Stimulated activated CD4-positive, alpha-beta T cell treated with anti-CD3 and anti-CD28 coated beads, Interleukin-1b, Interleukin-23, amount 100 ng/mL, for 24 hours (primary cell): ENCODE measurements at places on chromosomes 12 and 14.

- no peak for DNase-seq
These were observed 204.4 kb downstream of the FOXN3 start for GRCh38 chr14:89212386-89213235.

GRCh38 chr12:106086696-106087095 lies 52.1 kb downstream of the NUAK1 start:
- DNase-seq, result no peak

DNA sequence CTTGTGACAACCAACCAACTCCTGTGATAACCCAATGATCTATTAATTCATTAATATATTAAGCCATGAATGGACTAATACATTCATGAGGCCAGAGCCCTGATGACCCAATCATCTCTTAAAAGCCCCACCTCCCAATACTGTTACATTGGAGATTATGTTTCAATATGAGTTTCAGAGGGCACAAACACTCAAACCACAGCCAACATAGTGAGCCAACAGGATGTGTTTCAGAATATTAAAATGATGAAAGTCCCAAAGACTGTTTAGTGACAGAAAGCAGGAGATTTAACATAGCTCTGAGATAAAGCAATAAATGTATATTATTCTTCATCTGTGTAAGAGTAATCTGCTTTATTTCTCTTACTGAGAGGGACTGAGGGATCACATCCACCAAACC lies 71.7 kb downstream of the PTPRO start:
- DNase-seq, result no peak

GRCh38 chr12:128803788-128804187 lies 20.0 kb downstream of the SLC15A4 start:
- no peak for DNase-seq

DNA sequence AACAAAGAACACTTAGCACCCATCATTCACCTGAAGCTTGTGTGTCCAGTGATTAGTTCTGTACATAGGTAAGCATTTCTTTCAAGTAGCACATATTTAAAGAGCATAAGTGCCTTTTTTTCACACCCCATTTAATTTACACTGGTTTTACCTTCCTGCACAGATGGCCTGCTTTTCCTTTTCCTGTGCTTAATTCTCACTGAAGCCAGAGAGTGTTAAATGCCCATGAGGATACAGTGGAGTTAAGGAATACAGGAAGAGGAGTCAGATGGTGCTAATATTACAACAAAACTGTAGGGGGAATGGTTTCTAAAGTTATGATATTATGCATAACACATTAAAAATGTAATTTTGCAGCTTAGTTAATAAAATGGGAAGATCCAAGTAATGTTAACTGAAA lies 31.0 kb upstream of the SLC38A1 start:
- no peak for DNase-seq

GRCh38 chr12:4445156-4446101 lies at the start of gene FGF6:
Gene FGF6 (minus strand): TSS chr12:4445815. CDS start chr12:4445570, 245 bp downstream.
- no peak for DNase-seq

GRCh38 chr12:56778756-56779155 lies 15.6 kb downstream of the HSD17B6 start:
- no peak for DNase-seq

- DNase-seq, result no peak
These were observed 6.8 kb downstream of the CCDC198 start for GRCh38 chr14:57486767-57487379.

DNA sequence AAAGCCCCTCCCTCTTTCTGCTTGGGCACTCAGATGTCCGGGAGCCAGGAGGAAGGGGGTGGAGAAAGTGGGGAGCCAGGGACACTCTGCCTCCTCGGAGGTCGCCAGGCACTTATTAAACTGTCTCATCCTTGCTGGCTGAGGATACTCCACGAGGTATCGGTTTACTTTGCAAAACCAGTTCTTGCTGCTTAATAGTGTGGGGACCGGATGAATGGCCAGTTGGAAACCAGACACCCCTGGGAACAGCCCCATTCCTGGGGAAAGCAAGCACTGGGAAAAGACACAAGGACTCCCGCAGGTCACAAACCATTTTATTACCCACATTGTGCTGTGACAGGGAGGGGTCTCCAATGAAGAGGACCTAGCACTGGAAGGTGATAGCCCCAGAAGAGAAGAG lies 34.2 kb downstream of the CCDC88C start:
- no peak for DNase-seq

- no peak for DNase-seq
These were observed 22.9 kb upstream of the LTBP2 start for GRCh38 chr14:74634964-74635363.

DNA sequence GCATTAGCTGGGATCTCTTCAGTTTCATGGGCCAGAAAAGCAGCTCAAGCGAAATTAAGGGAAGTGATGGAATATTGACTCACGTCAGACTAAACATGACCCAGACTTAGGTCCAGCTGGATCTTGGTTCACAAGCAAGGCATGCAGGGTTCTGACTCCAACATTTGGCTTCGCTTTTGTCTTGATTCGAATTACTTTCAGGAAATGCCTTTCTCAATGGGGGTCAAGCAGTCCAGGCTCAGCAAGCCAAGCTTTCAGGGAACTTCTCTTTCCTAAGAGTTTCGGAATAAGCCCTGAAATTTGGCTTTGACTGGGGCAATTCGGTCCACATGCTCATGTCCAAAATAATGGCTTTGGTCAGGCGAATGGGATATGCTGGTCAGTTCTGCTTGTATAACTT lies 678.7 kb upstream of the TMEM132C start:
- no peak for DNase-seq

DNA sequence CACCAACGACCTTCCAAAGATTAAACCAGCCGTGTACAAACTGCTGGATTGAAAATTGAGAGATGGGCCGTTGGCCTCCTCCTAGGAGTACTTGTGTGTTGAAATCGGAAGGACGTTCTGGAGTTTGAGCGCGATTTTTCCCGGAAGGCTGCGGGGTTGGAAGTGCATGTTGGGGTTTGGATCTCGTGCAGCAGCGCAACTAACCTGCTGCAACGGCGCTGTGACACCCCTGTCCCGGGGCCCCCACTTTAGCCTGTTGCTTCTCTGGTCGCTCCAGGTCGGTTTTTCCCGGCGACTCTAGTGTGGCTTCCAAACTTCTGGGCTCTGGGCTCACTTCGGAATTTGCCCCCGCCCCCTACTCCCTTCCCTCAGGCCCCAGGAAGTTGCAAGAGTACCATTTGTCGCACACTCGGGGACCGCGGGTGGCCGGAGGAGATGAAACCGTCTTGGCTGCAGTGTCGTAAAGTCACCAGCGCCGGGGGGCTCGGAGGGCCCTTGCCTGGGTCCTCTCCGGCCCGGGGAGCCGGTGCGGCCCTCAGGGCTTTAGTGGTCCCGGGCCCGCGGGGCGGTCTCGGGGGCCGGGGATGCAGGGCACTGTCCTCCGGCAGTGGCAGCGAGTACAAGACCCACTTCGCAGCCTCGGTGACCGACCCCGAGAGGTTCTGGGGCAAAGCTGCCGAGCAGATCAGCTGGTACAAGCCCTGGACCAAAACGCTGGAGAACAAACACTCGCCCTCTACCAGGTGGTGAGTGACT lies at the start of gene ACSS3:
ACSS3 (plus strand) TSS at position 394 of the 756 bp plus-strand sequence; CDS start at position 436, 42 bp downstream.
- DNase-seq, result no peak

DNA sequence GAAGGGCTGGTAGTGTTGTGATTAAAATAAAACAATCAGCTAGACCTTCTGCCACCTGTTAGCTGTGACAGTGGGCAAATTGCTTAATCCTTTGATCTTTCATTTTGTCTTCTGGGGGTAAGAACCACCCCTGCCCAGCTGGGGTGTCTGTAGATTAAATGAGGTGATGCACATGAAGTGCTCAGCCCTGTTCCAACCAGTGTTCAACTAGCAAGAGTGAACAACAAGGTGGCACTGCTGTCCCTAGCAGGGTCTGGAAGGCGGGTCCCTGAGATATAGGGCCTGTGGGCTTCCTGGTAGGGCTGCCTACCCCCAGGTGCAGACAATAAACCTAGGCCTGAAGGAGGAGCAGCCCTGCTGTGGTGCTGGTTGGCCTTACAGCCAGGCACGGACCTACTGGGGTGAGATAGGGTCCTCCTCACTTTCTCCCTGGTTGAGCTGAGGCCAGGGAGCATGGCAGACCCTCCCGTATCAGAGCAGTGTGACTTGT lies 60.6 kb downstream of the ARL6IP4 start:
- DNase-seq, result no peak

DNA sequence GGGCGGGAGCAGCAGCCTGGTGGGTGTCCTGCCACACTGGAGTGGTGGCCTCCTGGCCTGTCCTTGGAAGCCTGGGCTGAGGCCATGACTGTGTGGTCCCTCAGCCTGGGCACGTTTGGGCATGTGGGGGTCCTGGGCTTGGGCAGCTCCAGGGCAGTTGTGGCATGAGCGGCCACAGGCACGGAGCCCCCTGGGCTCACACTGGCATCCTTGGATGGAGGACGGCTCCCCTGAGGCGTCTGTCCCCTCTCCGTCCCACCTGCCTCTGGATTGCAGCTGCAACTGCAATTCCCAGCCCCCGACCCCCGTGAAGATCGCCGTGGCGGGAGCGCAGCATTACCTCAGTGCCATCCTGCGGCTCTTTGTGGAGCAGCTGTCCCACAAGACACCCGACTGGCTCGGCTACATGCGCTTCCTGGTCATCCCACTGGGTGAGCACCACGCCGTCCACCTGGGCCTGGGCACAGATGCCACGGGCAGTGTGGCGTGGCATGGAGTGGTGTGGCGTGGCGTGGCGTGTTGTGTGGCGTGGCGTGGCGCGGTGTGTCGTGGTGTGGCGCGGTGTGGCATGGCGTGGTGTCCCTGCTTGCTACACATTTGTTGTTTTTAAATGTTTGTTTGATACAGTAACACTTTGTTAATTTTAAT lies 15.1 kb upstream of the TEX22 start:
- DNase-seq, result no peak

- DNase-seq, result no peak
These were observed 28.9 kb upstream of the TDRD9 start for GRCh38 chr14:103899316-103899715.

DNA sequence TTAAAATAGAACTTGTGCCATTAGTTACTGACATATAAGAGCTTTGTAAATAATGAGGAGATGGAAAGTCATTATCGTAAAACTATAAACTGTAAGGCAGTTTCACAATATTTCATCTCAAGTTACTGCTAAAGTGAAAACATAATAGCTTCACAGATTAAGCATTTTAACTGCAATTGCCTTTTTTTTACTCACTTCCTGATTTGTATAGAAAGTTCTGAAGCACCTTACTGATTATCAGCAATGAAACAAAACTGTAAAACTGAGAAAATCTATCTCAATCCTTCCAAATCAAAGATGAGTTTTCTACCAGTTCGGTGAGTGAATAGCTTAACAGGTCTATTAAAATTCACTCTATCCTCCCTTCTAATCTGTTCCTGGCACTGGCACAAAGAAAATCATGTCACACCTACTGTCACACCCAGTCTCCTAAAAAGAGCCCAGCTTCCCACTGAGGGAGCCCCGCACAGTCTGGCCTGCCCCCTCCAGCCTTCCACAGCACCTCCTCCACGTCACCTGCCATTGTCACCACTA lies 161.4 kb upstream of the ABCD2 start:
- DNase-seq, result no peak

GRCh38 chr12:130775953-130776856 lies 60.1 kb upstream of the RIMBP2 start:
- DNase-seq, result peak; percentile 60

GRCh38 chr12:24562771-24563431 lies 386.0 kb downstream of the BCAT1 start:
- DNase-seq, result no peak

- DNase-seq, result no peak
These were observed 32.7 kb downstream of the ANAPC7 start for GRCh38 chr12:110370732-110371231.

- no peak for DNase-seq
These were observed 41.3 kb upstream of the PNMA1 start for GRCh38 chr14:73755434-73756014.

- no peak for DNase-seq
These were observed 7.5 kb upstream of the SAV1 start for GRCh38 chr14:50675597-50675996.

DNA sequence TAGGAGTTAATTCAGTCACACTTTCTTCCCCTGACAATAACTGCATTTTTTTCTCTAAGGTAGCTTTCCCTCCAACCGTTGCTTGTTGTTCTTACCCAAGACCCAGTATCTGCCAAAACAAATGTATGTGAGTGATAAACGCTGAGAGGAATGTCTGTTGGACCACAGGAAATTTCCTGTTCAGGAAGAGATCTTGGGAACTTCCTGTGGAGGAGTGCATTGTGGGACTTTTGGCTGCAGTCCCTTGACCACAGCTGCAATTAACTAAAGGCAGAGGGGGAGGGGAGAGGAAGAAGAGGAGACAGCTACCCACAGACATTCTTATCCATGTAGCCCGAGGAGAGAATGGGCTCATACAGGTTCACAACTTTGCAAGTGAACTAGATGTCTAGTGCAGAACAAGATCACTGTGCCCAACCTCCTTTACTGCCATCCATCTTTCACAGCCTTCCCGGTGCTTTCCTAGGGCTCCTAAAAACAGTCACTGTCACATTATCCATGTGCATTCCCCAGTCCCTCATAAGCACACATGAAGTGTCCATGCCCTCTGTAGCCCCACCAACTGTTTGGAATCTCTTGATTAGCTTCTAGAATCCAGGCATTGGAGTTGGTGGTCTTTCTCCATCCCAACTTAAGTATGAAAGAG lies 149.5 kb downstream of the ETV6 start:
- no peak for DNase-seq

GRCh38 chr12:122908915-122909314 lies 13.0 kb upstream of the VPS37B start:
- no peak for DNase-seq

GRCh38 chr12:29320295-29321085 lies 60.5 kb downstream of the ERGIC2 start:
- DNase-seq, result no peak

- no peak for DNase-seq
These were observed 102.2 kb downstream of the PRKAB1 start for GRCh38 chr12:119770146-119770545.

DNA sequence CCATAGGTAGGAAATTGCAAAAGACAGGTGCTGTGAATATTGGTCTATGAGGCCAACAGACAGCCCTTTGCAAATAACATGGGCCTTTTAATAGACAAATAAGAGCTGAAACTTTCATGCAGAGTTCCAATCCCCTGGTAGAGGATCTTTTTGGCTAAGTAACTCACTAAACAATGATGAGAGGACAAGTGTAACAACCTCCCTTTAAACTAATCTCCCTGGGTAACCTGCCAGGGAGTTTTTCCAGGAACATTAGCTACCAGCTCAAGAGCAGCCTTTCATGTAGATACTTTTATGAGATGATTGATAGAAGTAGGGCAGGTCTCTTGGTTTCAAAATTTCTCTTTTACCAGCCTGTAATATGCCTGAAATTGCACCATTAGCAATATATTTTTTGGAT lies 13.8 kb upstream of the CACNA1C start:
- DNase-seq, result no peak

- no peak for DNase-seq
These were observed 326.7 kb downstream of the ADGRD1 start for GRCh38 chr12:131280426-131280825.
